Stimulated activated CD8-positive, alpha-beta memory T cell treated with anti-CD3 and anti-CD28 coated beads, Interleukin-15, amount 100 ng/mL, for 24 hours (primary cell): ENCODE measurements at places on chromosomes 4 and X.

DNA sequence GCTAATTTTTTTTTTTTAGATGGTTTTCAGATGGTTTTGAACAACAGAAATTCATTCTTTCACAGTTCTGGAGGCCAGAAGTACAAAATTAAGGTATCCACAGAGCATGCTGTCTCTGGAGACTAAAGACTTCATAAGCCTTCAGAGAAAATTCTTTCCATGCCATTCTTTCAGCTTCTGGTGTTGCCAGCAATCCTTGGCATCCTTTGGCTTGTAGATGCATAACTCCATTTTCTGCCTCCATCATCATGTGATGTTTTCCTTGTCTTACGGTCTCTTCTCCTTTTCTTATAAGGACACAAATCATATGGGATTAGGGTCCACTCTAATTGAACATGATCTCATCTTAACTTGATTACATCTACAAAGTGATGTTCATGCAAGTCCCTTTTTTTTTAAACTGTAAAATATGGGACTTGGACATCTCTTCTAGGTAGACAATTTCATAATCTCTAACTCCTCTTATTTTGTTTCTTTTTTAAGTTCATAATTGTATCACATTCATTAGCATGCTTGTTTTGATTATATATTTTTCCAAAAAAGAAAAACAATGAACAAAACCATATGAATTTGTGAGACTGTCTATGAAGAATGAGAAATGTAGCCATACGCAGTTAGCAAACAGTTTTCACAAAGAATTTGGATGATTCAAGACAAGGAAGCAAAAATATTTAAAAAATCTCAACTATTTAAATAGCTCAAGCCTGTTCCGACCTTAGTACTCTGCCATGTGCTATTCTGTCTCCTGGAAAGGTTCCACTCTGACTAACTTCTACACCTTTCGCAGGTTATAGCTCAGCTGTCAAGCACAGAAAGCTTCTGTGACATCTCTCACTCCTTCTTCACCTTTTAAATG lies 53.1 kb upstream of the GIMD1 start:
- no peak for DNase-seq

GRCh38 chr4:153466081-153466948 lies at the start of gene TMEM131L:
Gene TMEM131L, plus strand, starts transcription at chr4:153466360. Its CDS starts 38 bp downstream, at chr4:153466398.
- DNase-seq = peak; percentile 38

- no peak for DNase-seq
These were observed 723.9 kb downstream of the FAT4 start for GRCh38 chr4:126038502-126039144.

DNA sequence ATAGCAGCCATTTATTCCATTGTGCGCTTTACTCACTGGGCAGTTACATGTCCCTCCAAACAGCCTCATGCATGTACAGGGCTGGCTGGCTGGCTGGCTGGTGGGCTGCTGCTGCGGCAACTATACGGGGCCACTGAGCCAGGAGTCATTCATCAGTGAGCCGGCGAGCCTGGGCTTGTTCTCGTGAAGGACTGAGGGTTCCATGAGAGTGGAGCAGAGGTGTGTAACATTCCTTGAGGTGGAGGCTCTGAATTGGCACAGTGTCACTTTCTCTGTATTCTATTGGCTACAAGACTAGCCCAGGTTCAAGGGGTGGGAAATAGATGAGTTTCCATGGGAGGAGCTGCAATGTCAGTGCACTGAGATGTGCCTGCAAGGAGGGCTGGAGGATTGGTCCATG lies 89.1 kb downstream of the ARHGAP10 start:
- DNase-seq = no peak

DNA sequence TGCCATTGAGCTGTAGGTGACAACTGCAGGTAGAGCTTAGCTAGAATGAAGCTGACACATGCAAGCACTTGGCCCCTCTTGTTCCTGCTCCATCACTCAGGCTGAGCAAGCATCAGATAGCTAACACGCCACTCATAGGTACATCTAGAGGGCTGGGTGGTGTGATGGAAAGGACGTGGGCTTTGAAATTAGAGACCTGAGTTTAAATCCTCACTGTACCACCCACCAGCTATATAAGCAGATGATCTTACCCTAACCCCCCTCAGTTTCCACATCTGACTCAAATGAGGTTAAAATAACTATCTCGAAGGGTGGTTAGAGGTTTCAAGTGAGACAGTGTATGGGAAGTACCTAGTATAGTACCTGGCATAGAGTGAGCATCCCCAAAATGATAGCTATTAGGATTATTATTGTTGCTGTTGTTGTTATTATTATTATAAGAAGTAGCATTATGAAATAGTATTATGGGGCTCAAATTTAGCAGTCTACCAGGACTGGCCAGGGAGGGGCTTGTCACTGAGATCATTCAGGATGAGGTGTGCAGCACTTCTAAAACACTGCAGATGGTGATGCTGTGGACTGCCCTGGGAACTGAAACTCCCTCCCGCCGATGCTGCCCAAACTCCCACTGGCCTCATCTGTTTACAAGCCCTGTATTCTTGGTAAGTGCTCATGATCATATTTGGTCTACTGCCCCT lies 59.0 kb downstream of the REELD1 start:
- DNase-seq = no peak
